ENCODE measurements at places on chromosomes 16 and 17. TPM values are rescaled to one million over a fixed set of nuclear protein-coding genes. Genes with fewer than 3 reads are reported as not detected.
A peak's percentile ranks its signal among the peaks of the same experiment; 100 is the strongest.

CCL17 gene
- total RNA-seq: not detected

DNA sequence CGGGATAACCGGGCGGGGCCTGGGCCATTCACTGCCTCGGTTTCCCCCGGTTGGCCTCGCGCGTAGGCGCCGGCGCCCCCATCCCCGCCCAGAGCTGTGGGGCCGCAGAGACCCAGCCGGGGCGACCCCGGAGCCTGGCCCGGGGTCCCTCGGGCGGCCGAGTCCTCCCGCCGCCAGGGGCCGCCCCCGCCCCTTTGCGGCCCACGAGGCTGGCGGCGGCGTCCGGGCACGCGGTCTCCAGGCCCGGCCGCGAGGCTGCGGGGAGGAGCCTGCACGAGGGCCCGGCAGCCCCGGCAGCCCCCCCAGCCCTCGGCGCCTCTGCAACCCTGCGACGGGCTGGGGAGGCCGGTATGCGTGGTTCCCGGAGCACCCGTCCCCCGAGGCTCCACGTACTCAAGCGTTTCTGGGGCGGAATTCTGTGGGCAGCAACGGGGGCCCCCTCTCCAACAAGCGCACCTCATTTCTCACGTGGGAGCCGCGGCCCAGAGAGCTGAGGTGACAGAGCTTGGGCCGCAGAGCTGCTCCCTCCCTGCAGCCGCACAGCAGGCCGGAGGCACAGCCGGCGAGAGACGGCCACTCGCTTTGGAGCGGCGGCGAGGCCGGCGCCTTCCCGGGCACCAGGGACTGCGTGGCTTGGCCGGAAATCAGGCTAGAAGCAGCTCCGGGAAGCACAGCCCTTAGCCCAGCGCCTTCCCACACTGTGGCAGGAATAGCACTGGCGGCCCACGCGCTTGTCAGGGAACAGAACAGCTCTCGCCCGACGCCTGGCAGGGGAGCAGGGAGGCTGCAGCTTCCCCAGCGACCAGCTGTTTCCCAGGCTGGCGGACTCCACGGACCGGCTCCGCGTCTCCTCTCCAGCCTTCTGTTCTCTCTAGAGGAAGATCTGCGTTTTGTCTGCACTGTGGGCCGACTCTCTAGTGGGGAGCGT lies 867 bp upstream of the LIMD2 start:
- DNase-seq: no peak

DNA sequence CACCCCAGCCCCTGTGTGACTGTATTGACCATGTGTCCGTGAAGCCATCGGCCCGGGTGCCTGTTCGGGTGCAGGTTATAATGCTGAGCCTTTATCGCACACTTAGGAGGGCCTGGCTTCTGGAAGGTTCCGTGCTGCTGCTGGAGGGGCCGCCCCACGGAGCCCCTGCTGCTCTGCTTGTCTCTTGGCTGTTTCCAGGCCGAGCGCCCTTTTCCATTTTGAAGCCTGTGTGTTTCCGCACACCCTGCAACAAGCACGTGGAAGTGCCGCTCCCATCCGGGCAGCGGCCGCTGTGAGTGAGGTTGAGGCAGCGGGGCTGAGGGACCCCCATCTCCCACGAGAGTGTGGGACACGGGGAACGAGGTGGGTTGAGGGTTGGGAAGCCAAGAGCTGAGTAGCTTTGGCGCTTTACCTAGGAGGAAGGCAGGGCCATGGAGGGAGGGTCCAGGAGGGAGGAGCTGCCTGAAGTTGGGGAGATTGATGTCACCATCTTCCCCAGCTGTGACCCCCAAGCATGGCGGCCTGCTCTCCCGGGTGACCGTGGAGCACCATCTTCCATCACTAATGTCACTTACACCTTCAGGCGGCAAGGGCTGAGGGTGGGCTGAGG lies 200.1 kb upstream of the GSE1 start:
- peak; percentile 0 for DNase-seq

DNA sequence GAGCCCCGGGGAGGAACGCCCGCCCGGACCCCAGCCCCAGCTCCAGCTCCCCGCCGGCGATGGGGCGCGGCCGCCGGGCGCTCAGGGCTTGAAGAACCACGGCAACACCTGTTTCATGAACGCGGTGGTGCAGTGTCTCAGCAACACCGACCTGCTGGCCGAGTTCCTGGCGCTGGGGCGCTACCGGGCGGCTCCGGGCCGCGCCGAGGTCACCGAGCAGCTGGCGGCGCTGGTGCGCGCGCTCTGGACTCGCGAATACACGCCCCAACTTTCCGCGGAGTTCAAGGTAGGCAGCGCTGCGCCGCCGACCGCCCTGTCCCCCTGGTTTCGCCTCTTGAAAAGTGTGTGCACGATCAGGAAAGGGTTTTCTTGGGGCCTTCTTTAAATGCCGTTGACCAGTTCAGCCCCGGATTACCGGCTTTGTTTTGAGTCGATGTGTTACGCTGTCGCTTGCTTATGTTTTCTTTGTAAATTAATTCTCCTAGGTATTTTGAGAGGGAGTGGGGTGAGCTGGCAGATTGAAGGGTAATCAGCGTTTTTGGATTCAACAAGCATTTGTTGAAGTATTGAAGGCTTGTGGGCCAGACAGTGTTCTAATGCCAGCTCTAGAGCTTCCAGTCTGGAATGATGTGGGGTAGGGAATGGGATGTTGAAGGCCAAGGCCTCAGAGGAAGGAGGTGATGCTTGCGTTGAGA lies 681 bp downstream of the USP43 start:
- peak; percentile 71 for DNase-seq

- no peak for DNase-seq
Measured at GRCh38 chr17:21299981-21300600, 15.6 kb downstream of the MAP2K3 start.

DNA sequence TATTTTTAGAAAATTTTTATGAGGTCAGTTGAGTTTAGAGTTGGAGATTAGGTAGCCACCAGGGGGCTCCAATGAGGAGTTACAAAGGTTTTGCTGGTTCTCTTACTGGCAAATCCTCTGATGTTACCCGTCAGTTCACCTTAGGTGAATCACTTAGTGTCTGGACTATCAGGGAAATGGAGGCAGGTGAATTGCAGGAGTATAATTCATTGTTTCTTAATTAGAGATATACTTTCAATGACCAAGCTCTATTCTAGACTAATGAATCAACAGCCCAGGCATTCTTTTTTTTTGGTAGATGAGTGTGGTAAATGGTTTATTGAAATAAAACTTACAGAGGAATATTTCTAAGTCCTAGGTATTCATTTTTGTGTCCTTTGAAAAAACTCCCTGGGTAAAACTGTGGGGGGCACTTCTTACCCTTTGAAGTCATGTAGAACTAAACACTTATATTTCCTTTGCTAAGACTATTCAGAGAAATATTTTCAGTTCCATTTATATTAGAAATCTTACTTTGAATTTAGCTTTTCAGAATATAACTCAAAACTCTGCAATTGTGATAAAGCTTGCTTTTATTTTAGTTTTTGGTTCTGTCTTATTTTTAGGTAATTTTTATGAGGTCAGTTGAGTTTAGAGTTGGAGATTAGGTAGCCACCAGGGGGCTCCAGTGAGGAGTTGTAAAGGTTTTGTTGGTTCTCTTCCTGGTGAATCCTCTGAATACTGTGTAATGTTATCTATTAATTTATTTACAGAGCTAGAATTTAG lies 17.7 kb downstream of the PSMD11 start:
- peak; percentile 61 for DNase-seq

DNA sequence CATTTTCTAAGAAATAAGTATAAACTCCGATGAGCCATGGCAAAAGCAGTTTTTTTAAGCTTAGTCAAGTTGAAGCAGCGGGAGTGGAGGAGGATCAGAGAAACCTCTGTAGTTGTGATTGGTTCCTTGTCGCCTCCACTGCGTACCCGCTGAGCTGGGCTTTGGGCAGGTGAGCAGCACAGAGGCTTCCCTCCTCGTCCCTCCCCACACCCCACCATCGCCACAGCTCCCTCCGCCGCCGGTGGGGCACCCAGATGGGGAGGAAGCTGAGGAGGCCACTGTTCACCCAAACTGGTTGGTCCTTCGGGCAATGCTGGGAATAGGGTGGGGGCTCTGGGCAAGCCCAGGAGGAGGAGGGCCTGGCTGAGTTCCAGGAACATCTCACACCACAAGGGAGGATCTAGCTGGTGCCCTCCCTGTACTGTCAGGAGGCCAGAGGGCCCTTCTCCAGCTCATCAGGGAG lies 5.2 kb upstream of the MRPL38 start:
- no peak for DNase-seq

- DNase-seq: peak; percentile 61
Measured at GRCh38 chr16:30949650-30950515, 1.0 kb downstream of the ORAI3 start.

LLGL1 gene
- total RNA-seq: 41.3 TPM

DNA sequence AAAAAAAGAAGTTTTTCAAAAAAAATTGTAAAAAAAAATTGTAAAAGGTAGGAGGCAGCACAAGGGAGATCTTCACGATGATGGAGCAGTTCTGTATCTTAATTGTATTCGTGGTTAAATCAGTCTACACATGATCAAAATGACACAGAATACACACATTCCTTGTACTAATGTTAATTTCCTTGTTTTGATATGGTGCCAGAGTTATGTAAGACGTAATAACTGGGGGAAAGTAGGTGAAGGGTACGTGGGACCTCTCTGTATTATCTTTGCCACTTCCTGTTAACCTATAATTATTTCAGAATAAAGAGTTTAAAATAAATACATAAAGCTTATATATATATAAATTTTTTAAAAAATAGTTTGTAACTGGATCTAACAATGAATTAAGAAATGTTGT lies 36.8 kb downstream of the HELZ start:
- DNase-seq: no peak

- DNase-seq: peak; percentile 59
Measured at GRCh38 chr17:40071313-40072039, 8.7 kb downstream of the THRA start.

- no peak for DNase-seq
Measured at GRCh38 chr16:26856791-26857190, 209.9 kb upstream of the C16orf82 start.

DNA sequence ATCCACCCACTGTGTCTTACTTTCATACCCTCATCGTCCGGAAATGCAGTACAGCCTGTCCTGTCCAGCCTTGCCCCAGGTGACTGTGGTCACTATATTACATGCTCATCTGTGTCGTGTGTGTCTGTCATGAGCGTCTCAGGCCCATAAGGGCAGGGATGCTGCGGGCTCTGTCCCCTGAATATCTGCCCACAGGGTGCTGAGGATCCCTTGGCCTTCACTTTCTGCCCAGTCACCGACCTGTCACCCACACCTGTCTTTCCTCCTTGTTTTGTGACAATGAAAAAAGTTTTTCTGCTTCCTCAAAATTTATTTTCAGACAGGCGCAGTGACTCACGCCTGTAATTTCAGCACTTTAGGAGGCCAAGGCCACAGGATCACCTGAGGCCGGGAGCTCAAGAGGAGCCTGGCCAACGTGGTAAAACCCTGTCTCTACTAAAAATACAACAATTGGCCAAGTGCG lies 1.4 kb upstream of the CTRB1 start:
- no peak for DNase-seq

GRCh38 chr17:4492721-4493561 lies 5.7 kb upstream of the SPNS2 start:
- DNase-seq: peak; percentile 78

ALOX12 gene
- not detected for total RNA-seq

DNA sequence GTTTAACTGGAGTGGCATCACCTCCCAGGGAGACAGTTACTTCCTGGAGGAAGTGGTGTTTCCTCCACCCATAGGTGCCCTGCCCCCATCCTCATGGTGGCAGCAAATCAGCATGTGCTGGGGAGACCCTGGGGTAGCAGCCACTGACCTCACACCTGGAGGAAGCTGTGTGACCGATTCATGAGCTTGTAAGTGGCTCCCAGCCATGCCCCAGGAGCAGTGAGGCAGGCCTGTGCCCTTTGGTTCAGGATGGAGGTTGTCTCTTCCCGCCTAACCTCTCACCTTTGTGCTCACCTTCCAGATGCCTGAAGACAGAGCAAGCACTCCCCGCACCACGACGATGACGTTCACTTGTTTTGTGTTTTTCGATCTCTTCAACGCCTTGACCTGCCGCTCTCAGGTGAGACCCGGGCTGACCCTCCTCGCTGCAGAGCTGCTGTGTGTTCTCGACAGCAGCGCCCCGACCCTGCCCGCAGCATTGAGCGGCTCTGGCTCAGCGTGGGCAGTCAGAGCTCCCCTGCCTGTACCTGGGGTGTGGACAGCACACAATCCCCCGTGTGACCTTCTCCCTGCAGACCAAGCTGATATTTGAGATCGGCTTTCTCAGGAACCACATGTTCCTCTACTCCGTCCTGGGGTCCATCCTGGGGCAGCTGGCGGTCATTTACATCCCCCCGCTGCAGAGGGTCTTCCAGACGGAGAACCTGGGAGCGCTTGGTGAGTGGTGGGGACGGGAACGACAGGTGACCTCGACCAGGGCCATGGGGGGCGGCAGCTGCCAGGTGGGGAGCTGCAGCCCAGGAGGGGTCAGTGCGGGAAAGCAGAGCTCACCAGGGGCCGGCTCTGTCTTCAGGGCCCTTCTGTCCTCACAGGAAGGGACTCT lies 42.8 kb downstream of the MEAK7 start:
- peak; percentile 32 for DNase-seq

GRCh38 chr17:37643869-37644268 lies 623 bp upstream of the DDX52 start:
- peak; percentile 75 for DNase-seq

EPX gene
- not detected for total RNA-seq

DNA sequence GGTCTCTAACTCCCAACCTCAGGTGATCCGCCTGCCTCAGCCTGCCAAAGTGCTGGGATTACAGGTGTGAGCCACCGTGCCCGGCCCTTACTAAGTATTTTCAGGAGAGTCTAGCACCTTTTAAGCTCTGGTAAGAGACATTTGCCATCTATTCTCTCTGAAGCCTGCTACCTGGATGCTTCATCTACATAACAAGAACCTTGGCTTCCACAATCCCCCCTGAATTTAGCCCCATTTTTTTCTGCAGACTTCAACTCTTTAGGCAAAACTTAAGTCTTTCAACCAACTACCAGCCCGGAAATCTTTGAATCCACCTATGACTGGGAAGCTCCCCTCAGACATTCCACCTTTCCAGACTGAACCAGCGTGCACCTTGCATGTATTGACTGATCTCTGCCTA lies 14.0 kb upstream of the UBE2I start:
- no peak for DNase-seq

DNA sequence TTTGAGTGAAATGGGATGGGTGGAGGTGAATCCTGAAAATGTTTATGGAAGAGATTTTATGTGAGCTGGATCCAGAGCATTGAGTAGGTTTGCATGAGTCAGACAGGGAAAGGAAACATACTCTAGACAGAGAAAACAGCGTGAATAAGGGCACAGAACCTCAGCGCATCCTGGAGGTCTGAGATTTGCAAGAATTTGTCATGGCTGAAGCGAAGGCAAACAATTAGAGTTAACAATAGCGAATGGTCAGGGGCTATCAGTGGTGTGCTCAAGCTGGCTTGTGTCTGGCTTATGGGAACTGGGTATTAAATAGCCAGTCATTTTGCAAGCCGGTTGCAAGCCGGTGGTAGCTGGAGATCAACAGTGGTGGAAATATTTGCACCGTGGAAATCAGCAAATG lies 36.4 kb downstream of the MAP2K6 start:
- no peak for DNase-seq

- DNase-seq: no peak
Measured at GRCh38 chr17:1473170-1473569, 17.1 kb upstream of the CRK start.

PLEKHH3 gene
- total RNA-seq: 26.2 TPM
